Ascending aorta (tissue), 2 donors: ENCODE measurements at places on chromosomes 3 and 15.

GRCh38 chr3:66800941-66801545 lies 197.1 kb upstream of the KBTBD8 start:
- no peak for DNase-seq

- no peak for DNase-seq
Observed at GRCh38 chr3:124097362-124098131, 105.6 kb upstream of the ROPN1 start.

DNA sequence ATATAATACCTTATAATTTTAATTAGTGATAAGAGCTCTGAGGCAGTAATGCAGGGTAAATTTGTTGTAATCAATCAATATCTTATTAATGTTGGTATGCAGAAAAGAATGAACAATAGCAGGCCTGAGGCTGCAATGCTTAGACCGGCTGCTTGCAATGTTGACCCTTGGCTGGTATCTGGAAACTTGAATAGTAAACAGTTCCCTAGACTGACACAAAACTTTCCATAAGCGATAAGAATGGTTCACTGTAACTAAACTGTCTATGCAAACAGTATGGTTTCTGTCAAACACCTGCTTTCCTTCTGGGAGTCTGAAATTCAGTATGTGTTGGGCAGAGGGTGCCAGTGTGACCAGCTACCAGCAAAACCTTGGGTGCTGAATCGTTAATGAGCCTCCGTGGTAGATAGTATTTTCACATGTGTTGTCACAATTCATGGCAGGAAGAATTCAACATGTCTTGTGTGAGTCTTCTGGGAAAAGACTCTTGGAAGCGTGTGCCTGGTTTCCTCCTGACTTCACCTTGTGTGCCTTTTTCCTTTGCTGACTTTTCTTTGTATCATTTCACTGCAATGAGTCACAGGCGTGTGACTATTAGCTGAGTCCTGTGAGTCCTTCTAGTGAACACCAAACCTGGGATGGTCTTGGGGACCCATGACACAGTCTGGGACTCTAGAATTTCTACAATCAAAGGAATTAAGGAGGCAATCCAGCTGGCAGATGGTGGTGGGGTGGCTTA lies 30.7 kb upstream of the CLRN1 start:
- DNase-seq: no peak

GRCh38 chr3:55484191-55484689 lies 2.9 kb downstream of the WNT5A start:
- DNase-seq: no peak

GRCh38 chr15:89199746-89200145 lies 21.6 kb downstream of the RLBP1 start:
- no peak for DNase-seq

DNA sequence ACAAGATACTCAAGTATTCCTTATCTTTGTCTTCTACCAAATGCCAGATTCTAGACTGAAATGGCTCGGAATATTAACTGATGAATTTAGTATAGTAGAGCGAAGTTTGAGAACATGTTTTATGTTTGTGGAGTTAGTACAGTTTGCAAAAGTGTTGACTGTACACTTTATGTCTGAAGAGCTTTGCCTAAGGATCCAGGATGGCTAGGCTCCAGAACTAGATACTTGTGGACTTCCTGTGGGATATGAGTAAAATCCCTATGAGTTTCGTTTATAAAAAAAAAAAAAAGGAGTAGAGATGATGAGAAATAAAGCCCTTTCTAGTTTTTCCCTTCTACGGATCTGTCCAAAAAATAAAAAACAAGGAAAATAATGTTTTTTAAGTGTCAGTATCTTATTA lies 96.7 kb downstream of the TP63 start:
- no peak for DNase-seq

DNA sequence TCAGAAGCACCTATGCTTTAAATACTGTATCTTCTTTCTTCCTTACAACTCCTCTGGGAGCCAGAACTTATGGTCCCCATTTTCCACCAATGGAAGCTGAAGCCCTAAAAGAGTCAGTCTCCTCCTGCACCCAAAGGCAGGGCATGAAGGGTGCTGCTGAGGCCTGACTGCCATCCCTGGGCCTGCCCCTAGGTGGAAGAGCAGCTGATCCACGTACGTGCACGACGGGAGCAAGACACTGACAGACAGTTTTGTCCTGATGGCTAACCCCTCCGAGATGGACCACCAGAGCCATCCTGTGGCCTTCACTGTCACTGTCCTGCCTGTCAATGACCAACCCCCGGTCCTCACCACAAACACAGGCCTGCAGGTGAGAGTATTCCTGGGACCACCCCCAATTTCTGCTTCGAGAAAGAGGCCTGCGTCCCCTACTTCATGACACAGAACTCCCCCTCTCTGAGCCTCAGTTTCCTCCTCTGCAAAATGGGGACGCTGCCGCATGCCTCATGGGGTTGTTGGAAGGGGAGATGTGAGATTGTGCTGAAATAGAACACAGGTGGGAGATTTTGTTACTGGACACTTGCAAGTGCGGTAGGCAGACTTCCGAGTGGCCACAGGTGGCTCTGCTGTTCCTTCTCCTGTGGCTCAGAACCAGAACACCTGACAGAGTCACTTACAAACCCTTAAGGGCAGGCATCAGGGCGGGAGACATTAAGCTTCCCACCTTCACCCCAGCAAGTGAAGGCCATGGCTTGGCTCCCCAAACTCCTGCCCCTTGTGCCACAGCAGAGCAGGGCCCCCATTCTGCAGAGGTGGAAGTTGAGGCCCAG lies 175.4 kb downstream of the TBC1D2B start:
- DNase-seq: no peak

GRCh38 chr15:85381850-85382751 lies 1.7 kb downstream of the AKAP13 start:
- no peak for DNase-seq

GRCh38 chr3:134620476-134621115 lies 30.2 kb downstream of the KY start:
- DNase-seq: no peak

- DNase-seq: no peak
Observed at GRCh38 chr15:39142500-39142899, 438.4 kb upstream of the THBS1 start.

GRCh38 chr3:150681057-150681456 lies 22.7 kb downstream of the ERICH6 start:
- DNase-seq: no peak

DNA sequence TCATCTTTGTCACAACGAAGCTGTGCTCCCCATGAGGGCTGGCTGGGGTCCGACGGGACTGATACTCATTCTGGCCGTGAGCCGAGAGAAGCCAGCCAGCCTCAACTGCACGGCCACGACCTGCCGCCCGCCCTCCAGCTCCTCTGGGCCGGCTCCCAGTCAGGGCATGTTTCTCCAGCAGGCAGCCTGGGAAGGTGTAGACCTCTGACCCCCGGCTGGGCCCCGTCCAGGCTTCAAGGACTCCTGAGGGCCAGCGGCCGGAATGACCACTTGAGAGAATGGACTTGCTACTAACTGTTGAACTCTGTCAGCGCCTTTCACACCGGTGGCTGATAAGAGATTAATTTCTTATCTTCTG lies 18.1 kb upstream of the MUC4 start:
- no peak for DNase-seq

DNA sequence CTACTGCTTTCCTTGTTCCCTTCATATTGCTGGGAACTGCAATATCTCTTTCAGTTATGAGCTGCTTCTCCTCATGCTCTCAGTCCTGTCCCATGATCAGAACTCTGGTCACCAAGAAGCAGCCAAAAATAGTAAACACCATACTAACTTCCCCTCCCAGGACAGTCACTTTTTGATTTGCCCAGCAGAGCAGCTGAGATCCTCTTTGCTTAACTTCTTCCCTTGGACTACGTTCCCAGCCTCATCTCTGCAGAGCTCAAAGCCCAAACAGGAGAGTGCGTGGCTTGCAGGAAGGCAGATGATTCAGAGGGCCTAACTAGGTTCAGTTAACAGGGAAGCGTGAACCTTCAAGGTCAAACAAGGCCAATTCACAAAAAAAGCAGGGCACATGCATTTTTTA lies 153.2 kb downstream of the CTNNB1 start:
- DNase-seq: no peak

DNA sequence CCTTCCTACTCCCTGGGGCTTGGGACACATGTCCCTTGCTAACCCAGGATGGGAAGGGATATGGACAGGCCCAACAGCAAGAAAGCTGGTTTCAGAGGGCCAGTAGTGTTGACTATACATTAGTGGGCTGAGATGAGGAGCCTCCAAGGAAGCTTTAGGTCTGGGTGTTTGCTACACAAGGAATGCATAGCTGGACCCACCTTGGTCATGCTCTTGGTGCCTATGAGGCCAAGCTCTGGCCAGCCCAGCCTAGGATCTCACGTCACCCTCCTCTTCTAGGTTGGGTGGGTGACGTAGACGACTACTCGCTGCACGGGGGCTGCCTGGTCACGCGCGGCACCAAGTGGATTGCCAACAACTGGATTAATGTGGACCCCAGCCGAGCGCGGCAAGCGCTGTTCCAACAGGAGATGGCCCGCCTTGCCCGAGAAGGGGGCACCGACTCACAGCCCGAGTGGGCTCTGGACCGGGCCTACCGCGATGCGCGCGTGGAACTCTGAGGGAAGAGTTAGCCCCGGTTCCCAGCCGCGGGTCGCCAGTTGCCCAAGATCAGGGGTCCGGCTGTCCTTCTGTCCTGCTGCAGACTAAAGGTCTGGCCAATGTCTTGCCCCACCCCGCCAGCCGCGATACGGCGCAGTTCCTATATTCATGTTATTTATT lies 653 bp upstream of the WDR6 start:
- no peak for DNase-seq

DNA sequence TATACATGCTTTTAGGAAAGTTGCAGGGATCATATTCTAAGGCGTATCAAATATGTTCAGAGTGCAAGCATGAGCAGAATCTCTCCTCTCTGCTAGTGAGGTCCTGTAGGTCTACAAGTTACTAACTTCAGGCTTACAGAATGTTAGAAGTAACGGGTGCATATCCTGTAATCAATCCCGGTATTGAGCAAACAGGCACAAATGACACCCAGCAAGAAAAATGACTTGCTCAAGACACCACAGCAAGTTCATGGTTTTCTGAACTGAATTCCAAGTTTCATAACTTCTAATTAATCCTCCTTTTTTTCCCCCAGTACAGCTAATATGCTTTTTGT lies 353.9 kb upstream of the TPRG1 start:
- DNase-seq: no peak

DNA sequence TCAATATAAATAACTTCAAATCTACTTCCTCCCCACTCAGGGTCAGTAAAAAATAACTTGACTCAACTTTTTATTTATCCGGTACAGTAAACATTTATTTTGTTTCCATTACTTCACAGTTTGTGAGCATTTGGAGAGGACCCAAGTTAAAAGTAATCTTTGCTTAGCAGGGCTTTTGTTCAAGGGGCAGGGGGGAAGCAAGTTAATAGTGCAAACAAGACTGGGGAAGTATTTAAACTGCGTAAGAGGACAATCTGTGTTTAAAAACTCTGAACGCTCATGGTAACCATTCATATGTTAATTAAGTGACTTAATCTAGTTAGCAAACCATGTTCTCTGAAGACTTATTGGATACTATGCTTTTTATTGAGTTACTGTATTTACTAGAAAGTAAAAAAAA lies 346.2 kb downstream of the SLC9A9 start:
- no peak for DNase-seq

DNA sequence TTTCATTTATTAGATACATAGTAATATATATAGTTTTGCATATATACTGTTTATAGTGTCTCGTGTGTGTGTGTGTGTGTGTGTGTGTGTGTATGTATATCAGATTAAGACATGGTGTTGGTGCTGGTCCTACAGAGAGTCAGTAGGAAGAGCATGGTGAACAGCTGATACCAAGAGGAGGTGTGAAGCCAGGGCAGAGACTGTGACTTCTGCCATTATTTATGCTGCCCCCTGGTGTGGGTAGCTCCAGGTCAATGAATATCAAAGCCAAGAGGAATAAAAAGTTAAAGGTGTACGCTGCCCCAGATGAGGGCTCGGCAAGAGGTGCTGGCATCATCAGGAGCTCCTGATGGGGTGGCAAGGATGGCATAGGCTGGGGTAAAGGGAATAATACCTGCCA lies 299.5 kb upstream of the RASGRP1 start:
- DNase-seq: no peak

DNA sequence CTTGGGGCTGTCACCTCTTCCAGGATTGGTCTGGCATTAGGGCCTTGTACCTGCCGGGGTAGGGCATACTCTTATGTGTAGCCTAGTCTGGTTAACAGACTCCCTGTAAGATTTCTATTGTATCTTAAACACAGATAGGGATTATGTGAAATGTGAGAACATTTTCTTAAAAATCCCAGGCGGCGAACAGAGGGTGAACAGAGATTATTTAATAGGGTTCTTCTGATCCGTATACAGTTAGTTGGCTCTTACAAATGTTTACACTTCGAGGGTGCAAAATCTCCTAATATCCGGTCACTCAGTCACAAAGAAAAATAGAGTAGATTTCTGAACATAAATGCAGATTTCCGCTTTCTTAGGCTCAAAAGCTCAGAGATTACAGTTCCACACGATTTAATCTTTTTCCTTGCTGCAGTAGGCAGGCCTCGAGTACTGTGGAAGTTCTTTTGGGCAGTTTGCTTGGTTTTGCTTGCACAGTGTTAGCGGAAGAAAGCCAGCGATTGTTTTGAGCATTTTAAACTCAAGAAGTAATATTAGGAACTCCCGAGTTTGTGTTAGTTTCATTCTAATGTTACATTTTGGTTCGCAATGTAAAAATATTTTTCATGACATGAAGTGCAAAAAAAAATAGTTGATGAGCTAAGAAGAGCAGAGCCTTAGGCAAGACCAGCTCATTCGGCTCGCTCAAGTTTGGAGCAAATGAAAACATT lies 993 bp downstream of the PLCL2 start:
- no peak for DNase-seq

DNA sequence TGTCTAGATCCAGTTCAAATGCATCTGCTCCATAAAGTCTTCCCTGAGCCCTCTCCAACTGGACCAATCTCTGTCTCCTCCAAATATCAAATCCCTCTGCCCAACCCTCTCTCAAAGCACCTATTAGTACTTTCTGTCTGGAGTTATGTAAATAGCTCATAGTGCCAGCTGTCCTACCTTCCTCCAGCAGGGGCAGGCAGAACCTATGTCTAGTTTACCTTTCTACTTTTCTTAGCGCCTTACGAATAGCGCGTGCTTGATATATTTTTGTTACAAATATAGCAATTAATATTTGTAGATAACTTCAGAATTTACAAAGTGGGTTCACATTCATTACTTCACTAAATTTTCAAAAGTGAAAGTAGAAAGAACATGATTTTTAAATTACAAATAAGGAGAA lies 14.0 kb upstream of the CCDC80 start:
- no peak for DNase-seq

DNA sequence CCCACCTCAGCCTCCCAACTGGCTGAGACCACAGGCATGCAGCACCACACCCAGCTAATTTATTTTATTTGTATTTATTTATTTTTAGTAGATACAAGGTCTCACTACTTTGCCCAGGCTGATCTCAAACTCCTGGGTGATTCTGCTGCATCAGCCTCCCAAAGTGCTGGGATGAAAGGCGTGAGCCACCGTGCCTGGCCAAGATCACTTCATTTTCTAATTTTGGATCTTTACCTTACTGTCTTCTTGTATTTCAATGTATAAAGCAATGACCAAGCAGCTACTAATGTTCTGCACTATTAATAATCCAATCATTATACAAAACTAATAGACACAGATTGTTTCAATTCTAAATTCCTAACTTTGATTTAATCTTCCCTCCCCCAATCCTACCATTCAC lies 56.2 kb downstream of the LRRFIP2 start:
- no peak for DNase-seq

- no peak for DNase-seq
Observed at GRCh38 chr3:98734735-98735134, 28.4 kb upstream of the ST3GAL6 start.
